ENCODE measurements at places on chromosomes 7 and 10.

- DNase-seq, result no peak
These were observed 57.0 kb upstream of the DKK1 start for GRCh38 chr10:52256832-52257691.

DNA sequence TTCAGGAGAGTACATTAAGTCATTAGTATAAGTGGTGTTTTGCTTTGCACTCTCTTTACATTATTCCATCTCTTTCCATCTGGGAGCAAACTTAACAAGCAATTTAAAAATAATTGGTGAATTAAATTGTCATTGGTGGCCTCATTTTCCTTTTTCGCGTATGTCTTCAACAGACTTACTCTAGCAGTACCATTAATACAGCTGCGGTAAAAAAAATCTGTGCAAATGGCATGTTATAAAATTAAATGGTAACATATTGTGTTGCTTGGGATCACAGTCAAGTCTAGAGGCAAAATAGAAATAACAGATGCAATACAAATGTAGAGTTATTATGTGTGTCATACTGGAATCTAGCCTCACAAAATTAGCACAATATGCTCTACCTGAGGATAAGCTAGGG, 322.4 kb downstream of the PCDH15 start:
- no peak for DNase-seq

DNA sequence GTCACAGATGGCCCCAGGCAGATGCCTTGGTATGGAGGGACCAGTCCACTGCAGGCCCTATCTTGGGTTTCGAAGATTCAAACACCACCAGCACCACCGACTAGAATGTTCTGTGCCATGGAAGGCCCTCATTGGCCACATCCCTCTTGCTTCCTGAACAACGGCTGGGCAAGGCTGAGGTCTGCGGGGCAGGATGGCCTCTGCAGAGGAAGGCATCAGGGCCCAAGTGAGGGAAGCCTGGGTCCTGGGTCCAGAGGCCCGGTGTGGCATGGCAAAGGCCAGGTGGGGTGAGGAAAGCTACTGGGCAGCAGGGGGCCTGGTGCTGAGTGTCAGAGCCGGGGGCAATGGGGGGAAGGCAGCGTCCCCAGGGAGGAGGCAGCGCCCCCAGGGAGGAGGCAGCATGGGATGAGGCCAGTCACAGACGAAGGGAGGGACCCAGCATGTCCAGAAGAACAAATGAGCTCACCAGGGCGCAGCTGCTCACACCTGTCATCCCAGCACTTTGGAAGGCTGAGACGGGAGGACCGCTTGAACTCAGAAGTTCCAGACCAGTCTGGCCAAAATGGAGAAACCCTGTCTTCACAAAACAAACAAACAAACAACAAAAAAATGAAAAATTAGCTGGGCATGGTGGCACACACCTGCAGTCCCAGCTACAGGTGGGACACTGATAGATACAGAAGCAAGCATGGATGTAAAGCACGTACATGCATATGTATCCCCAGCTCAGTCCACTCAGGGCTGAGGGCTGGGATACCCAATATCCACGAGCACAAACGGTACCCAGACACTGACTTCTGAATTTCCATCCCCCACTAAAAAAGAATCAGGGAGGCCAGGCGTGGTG, 64.4 kb downstream of the PROSER2 start:
- no peak for DNase-seq

- peak; percentile 61 for DNase-seq
These were observed 18.4 kb upstream of the GPR146 start for GRCh38 chr7:1025743-1026581.

- DNase-seq, result no peak
These were observed 645.0 kb downstream of the SORCS1 start for GRCh38 chr10:106519376-106520030.

GRCh38 chr7:134290286-134290685, 26.4 kb downstream of the SLC35B4 start:
- DNase-seq, result no peak

DNA sequence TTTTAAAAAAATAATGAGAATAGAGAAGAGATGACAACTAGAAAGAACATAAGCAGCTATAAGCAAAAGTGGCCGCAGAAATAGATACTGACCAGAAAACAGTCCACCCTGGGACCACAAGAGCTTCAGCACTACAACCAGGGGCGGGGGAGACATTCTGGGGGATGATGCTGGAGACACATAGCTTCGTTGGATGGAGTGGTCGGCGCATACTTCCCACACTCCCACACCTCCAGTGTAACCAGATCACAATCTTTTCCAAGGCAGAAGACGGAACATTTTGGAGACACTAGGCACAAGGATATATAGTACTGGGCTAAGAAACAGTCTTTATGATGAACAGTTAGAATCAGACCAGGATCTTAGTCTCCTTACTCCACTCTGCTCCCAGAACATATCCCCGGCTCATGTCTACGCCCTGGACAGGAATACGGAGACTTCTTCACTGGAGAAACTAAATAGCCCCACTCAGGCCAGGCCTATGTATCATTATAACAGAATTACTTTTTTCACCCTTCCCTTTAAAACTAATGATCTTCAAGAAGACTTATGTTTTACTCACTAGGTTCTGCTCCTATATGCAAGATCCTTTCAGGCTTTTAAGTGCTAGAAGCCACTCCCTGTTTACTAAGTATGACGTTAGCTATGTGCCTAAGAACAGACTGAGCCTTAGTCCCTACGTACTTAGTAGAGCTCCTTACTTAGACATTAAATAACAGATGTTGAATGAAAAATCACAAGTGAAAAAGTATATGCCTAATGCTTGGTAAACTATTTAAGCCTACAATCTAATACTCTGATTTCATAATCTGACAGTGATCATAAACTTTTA, 169.6 kb downstream of the SRPK2 start:
- peak; percentile 60 for DNase-seq

DNA sequence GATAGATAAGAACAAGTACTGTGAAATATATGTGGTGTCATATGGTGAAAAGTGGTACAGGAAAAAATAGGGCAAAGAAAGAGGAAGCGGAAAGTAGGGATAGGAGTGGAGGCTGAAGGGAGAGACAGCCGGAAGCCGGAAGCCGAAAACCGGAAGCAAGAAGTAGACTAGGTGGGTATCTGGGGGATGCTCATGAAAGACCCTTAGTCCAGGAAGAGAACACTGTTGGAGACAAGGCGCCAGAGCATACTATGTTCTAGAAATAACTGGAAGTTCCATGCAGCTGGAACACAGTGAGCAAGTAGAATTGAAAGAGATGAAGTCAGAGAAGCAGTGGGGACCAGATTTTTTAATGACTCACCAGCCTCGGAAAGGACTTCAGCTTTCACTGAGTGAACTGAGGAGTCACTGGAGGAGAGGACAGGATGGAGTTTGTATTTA, 22.5 kb downstream of the ST8SIA6 start:
- DNase-seq, result no peak

DNA sequence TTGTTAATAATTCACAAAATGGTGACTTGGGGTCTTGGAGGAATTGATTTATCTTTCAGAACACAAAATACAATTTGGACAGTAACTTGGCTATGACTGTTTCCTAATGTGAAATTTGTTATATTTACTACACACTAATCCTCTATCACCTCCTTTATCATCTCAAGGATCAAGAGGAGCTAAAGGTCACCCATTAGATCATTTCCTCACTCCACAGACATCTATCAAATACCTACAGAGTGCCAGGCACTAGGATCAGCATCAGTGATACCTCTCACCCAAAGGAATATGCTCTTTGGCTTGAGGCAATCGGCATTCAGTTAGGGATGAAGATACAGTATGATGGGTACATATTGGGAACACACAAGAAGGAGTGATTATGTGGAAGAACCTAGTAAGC, 132.1 kb downstream of the INHBA start:
- DNase-seq, result no peak

DNA sequence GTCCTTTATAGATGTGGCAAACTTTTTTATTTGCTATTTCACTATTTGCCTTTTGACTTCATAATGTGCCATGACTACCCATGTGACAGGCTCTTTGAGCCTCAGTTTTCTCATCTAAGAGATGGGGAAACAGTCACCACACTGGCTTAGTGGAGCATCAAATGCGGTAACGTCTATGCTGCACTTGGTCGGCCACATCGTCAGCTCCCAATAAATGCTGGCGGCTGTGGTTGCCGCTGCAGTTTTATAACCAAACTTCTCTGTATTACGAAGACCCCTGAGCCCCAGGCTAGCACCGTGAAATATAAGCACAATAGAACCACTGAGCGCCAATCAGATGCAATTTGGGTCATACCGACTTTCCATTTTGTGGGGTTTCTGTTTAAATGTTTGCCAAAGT, 56.2 kb downstream of the PARP12 start:
- DNase-seq, result no peak

DNA sequence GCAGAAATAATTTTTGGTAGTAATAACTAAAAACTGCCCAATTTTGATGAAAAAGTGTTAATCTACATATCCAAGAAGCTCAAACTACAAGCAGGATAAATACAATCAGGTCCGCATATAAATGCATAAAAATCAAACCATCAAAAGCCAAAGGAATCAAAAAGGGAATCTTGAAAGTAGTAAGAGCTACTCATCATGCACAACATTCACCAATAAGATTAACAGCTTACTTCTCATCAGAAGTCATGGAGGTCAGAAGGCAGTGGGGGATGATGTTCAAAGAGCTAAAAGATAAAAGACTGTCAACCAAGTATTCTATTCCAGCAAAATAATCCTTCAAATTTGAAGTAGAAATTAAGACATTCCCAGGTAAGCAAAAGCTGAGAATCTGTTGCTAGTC, 76.4 kb downstream of the CRPPA start:
- DNase-seq, result no peak

DNA sequence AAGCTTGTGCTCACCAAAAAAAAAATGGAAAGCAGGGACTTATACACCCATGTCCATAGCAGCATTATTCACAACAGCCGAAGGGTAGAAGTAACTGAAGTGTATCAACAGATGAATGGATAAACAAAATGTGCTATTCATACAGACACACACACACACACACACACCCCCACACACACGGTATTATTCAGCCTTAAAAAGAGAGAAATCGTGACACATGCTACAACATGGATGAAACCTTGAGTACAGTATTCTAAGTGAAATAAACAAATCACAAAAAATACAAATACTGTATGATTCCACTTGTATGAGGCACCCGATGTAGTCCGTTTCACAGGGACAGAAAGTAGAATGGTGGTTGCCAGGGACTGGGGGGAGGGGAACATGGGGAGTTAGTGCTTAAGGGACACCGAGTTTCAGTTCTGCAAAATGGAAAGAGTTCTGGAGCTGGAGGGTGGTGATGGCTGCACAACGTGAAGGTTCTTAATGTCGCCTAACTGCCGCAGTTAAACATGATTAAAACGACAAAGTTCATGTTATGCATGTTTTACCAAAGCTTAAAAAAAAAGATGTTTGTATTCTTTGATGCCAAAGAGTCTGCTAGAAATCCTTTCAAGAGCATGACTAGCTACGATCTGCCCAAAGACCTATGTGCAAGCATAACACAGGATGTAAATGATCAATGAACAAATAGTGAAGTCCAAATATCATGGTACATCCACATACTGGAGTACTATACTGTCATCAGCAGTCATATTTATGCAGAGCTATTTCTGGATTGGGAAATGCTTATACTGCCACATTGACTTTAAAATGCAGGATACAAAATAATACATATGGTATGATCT, 7.2 kb downstream of the TNS3 start:
- no peak for DNase-seq

DNA sequence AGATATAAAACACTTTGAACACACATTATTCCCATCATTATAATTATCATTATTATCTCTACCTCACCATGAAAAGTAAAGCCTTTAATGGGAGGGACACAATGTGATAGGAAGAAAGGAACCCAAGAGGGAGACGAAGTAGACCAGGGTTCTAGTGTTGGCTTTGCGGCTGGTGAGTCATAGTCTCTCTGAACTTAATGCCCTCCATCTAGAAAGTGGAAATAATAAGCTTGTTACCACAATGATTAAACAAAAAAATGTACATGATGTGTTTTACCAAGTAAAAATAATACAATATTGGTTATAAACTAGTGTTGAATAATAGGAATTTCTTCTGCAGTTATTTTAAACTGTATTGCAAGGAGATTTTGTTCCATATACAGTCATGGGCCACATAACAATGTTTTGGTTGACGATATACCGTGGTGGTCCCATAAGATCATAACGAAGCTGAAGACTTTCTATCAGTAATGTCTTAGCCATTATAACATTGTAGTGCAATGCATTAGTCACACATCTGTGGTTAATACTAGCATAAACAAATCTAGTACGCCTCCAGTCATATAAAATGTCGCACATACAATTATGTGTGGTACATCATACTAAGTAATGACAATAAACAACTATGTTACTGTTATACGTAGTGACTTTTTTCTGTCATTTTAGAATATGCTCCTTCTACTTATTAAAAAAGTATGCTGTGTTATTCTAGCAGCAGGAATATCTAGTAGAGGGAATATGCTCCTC, 450.6 kb upstream of the SORCS1 start:
- no peak for DNase-seq

DNA sequence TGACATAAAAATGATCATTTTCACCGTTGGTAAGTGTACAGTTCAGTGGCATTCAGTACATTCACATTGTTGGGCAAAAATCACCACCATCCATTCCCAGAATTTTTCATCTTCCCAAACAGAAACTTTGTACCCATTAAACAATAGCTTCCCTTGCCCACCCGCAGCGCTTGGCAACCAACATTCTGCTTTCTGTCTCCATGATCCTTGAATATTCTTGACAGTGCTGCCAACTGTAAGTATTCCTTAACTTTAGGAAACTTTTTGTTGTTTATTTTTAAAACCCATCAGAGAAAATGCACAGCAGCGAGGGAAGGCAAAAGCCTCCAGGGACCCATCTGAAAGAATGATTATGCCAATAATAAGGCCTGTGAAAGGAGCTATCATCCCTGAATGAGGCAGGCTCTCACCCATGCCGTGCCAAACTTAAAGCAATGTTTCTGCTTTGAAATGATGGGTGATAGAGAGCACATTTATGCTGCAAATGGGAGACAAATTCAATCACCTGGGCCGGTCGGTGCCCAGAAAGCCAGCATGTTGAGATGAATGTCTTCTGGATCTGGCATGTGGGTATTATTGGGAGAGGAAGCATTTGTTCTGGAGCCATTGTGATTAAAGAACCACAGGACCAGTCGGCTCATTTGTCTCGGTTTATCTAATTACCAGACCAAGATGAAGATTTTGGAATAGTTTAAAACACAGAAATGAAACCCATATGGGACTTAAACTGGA, 202.1 kb upstream of the NPVF start:
- no peak for DNase-seq

Data from kidney (tissue), 22 donors.